ENCODE measurements at places on chromosomes 3 and 15.

- H3K4me1 ChIP-seq = peaks cover 13% of the 10 kb centered on the region
- no peak overlapping the region for H3K27ac ChIP-seq
- H3K36me3 ChIP-seq = no peaks in the 10 kb centered on the region
- H3K4me3 ChIP-seq = no peak overlapping the region
- peaks cover 20% of the 10 kb centered on the region for H3K27me3 ChIP-seq
Observed at GRCh38 chr3:134682196-134682880, 31.5 kb upstream of the KY start.

DNA sequence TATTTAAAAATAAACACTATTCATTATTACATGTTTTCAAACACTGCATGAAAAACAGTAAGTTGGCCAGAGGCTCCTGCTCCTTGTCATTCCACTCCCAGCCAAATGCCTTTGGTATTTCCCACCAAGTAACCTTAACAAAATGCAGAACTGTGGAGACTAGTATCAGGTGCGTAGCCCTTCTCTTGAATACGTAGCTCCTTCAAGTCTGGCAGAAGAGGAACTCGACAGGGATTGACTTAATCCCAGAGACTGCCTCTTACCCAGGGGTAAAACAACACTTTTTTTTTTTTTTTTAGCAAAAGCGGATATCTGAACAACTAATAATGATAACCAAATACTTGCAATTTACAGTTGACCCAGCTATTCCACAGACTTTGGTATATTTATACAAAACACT is 738 bp downstream of the COMMD2 start:
- H3K27ac ChIP-seq = no peak overlapping the region
- peaks cover 35% of the 10 kb centered on the region for H3K36me3 ChIP-seq
- H3K27me3 ChIP-seq = peaks cover 18% of the 10 kb centered on the region
- DNase-seq = no peak
- peaks cover 17% of the 10 kb centered on the region for H3K4me1 ChIP-seq

DNA sequence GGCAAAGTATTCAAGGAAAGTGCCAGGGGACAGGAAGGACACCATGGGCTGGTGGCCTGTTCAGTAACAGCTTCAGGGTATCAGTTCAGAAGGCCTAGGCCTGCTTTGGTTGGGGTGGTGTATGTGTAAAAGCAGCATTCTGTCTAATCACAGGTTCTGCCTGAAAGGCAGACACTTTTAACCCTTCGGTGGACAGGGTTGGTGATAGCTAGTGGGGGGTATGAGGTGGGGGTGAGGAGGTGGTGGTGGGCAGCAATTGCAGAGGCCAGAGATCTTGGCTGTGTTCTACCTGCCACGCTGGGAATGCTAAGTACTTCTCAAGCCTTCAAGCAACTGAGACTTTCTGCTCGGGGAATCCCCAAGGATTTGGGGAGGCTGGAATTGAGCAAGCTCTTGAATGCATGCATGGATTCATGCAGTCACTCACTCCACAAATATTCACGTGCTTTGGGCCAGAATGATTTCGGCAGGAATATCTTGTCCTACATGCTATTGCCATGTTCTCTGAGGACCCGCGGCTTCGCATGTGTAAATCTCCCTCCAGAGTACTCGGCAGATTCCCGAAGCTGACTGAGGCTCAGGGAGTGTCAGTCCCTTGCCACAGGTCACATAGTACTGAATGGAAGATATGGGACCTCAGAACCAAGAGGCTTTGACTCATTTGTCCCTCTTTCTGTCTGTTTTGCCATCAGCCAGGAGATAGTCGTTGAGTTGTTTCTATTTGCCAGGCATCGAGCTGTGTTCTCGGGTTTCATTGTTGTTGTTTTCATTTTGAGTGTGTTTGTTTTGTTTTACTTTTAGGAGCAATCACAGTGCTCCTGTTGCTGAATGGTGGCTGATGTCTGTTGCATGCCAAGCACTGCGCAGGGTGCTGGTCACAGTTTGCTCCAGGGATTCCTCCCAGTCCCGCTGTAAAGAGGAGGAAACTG is 65.5 kb downstream of the SMAD3 start:
- peak overlapping the region; percentile 34 for H3K4me3 ChIP-seq
- no peak for DNase-seq
- peaks cover 5% of the 10 kb centered on the region for H3K36me3 ChIP-seq
- peaks cover 5% of the 10 kb centered on the region for H3K27me3 ChIP-seq
- H3K27ac ChIP-seq = peak overlapping the region; percentile 82
- peaks cover 95% of the 10 kb centered on the region for H3K4me1 ChIP-seq

DNA sequence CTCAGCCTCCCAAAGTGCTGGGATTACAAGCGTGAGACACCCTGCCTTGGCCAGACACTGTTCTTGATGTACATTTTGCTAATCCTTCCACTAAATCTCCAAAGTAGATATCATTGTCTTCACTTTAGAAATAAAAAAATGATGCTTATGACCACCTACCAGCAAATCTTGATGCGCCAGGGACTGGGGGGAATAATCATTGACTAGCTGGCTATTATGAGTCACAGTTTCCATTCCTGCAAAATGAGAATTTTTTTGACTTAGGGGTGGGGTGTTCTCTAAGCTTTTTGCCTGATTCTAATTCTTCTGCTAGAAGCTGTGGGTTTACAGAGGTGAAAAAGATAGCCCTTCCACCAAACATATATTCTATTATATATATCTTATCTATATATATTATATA is 17.1 kb upstream of the RFC4 start:
- H3K27me3 ChIP-seq = peaks cover 37% of the 10 kb centered on the region
- no peaks in the 10 kb centered on the region for H3K36me3 ChIP-seq
- no peak overlapping the region for H3K4me3 ChIP-seq
- DNase-seq = no peak

- no peak for DNase-seq
- peaks cover 18% of the 10 kb centered on the region for H3K4me1 ChIP-seq
- no peaks in the 10 kb centered on the region for H3K36me3 ChIP-seq
- H3K27ac ChIP-seq = peak overlapping the region; percentile 44
Observed at GRCh38 chr3:179881791-179882190, 154.9 kb downstream of the PEX5L start.
